Fibroblast of the conjunctiva (primary cell): ENCODE measurements at places on chromosomes 16 and 17.

GRCh38 chr16:56302506-56302905 lies 111.2 kb downstream of the GNAO1 start:
- DNase-seq: no peak

DNA sequence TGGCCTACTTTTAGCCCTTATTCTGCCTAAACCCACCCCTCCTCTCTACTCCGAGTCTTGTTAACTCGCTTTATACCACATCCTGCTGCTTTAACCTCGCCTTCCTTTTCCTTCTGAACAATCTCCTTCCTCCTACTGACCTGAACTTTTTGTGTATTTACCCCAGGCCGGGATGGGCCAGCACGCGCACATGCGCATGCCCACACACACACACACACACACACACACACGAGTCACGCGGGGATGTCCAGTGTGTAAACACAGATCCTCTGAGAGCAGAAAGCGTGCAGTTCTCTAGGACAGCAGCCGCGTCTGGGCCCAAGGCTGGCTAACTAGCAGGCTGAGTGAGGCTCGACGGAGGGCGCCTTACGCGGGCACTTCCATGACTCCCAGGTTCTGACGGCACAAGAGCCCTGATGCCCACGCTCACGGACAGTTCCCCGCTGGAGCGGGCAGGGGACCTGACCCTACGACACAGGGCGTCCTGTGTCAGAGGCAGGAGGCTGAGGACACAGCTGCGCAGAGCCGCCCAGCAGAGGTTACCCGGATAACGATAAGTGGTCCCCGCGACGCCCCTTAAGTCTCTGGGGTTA lies 610 bp downstream of the PIK3R5 start:
- no peak for DNase-seq

DNA sequence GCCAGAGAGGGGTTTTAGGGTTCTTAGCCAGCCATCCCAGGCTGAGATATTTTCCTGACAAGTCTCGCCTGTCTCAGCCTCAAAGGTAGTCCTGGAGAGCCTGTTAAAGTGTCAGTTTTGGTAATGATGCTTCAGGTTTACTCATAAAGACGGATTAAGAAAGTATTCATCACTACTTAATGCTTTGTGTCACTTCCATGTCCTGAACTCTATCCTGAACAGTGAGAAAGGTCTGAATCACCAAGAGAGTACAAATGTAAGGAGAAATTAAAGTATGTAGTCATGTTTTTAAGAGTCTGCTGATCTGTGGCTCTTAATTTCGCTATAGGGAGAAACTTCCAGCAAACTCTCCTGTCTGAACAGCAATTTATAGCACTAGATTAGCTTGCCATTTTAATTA lies 14.0 kb downstream of the RPGRIP1L start:
- DNase-seq: no peak

DNA sequence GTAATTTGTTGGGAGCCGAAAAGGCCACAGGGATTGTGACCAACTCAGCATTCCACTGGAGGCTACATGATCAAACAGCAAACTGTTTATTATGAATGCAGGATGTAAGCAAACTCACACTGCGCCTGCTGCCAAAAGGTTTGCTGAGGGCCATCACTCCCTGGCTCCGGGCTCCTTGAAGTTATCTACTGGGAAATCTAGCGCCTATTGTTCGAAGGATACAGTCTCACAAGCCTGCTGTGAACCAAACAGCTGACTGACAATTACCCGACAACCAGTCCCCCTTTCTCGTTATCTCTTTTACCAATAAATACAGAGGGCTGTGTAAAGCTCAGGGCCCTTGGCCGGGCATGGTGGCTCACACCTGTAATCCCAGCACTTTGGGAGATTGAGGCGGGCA lies 52.5 kb downstream of the BCL7C start:
- no peak for DNase-seq

GRCh38 chr16:75761108-75761507 lies 34.8 kb upstream of the CPHXL start:
- DNase-seq: no peak

DNA sequence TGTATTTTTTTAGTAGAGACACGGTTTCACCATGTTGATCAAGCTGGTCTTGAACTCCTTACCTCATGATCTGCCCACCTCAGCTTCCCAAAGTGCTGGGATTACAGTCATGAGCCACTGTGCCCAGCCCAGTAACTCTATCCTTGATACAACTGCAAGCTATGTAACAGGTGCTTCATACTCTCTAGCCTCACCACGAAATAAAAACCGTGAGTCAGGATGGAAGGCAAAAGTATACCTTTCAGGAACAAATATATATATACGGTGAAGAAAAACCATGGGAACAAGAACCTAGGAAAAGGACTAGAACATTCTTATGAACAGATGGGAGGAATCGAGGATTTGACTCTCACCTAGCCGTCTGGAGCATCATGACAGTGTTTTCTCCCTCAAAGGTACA lies 9.6 kb upstream of the FBF1 start:
- DNase-seq: no peak

GRCh38 chr16:27679899-27680298 lies 130.0 kb downstream of the KATNIP start:
- no peak for DNase-seq

- DNase-seq: no peak
Observed at GRCh38 chr17:70995997-70996396, 826.7 kb downstream of the KCNJ2 start.

DNA sequence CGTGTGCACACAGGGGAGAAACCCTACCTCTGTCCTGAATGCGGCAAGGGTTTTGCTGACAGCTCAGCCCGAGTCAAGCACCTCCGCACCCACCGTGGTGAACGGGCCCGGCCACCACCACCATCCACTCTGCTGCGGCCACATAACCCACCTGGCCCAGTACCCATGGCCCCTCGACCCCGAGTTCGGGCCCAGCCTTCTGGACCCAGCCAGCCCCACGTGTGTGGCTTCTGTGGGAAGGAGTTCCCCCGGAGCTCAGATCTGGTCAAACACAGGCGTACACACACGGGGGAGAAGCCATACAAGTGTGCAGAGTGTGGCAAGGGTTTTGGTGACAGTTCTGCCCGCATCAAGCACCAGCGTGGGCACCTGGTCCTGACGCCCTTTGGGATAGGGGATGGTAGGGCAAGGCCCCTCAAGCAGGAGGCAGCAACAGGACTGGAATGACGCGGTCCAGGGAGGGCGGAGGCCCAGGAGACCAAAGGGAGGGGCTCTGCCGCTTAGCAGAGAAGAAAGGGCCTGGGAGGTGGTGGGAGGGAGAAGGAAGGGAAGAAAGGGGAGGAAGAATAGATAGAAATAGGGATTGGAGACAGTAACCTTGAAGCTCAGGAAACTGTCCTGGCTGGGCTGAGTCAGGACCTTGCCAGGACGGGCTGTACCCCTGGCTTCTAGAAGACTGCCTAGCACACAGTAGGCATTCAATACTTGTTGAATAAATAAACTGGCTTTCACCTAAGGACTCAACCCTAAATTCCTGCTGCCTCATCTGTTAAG lies 3.6 kb downstream of the ZNF48 start:
- no peak for DNase-seq

- no peak for DNase-seq
Observed at GRCh38 chr17:79231766-79232287, 157.2 kb downstream of the ENGASE start.

- no peak for DNase-seq
Observed at GRCh38 chr16:72740347-72740746, 307.6 kb downstream of the ZFHX3 start.

DNA sequence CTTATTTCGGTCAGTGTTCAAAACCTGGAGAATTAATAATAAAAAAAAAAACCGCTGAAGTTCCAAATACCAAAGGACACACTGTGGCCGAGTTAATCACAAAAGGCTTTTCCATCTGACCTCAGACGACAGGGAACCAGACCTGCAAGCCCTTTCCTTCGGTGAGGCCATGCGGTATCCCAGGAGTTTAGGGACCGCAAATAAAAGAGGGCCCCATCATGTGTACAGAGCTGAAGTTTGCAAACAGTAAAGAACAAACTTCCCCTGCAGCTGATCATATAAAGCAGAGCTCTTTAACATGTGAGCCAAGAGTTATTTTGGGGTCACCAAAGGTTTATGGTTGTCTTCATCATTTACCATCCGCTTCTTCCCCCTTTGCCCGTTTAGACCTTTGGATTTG lies 33.0 kb upstream of the FOXJ1 start:
- DNase-seq: no peak

GRCh38 chr16:68548947-68549346 lies 9.9 kb downstream of the ZFP90 start:
- DNase-seq: no peak

DNA sequence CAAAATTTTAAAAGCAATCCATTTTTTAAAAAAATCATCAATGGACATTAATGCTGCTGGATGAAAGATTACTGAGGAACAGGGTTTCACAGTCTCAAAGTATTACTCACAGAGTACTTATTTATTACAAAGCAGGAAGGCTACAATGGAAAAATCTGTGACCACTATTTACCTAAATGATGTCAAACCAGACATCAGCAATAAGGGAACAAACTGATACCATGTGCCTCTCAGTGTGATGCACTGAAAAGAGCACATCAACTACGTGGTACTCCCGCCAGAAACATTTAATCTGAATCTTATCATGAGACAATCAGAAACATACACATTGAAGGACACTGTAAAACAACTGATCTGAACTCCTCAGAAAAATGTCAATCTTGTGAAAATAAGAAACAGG lies 124.2 kb downstream of the PARN start:
- no peak for DNase-seq

DNA sequence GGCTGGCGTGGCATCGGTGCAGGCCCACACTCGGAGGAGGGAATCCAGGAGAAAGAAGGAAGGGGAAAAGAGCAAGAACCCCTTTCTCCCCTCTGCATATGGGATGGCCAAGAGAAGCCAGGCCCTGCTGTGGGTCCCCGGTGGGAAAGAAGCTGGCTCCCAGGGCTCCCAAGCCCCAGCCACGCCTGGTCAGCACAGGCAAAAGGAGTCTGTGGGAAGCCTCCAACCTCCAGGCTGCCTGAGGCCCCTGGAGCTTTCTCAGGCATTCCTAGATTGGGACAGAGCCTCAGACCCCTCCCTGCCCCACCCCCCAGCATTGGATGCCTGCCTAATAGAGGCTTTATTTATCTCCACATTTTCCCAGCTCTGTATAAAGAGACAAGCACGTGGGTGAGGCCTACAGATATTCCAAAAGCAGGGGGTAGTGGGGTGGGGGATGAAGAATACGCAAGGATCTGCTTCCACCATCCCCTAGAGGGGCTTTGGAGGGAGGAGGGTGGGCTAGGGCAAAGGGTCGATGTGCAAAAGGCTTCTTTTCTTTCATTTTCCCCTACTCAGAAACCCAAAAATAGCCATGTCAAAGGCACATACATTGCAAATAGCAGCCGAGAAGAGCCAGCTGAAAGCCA lies 56.4 kb downstream of the MPRIP start:
- DNase-seq: no peak

DNA sequence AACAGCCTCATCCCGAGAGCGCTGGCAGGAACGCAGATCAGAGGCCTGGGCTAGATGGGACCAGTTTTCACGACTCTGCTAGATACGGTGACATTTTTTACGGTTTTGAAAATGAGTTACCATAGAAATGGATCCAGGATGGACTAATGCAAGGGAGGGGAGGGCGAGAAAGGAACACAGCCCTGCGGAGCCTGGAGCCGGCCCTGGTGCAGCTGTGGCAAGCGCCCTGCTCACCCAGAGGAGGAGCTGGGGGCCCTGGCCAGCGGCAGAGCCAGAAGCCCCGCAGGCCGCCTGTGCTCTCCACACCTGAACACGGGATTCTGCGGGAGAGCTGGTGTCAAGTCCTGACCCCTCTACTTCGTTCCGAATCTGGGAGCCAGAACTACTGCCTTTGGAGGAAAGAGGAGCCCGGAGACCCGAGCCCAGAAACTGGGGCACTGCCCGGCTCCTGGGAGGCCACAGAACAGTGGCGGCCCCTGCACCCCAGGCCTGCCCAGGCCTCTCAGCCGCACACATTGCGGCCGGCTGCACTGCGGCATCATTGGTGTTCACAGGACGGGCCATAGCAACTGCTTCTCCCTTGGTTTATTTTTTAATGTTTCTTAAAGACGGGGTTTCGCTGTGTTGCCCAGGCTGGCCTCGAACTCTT lies 88.6 kb upstream of the CHMP6 start:
- DNase-seq: no peak

DNA sequence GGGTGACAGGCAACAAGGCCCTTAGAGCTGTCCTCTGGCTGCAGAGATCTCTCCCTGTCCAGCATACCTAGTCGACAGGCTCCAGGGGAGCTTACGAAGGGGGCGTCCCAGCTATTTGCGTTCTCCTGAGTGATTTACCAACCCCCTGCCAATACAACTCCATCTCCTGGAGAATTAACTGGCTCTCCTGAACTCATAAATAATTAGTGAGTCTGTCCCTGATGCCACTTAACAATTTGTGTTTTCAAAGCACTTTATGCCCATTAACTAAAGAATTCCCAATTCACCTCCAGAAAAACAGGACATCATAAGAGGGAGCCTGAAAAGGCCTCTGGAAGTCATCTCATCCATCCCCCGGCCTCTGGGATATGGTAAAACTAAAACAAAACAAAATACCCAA lies 26.7 kb downstream of the SDK2 start:
- no peak for DNase-seq

DNA sequence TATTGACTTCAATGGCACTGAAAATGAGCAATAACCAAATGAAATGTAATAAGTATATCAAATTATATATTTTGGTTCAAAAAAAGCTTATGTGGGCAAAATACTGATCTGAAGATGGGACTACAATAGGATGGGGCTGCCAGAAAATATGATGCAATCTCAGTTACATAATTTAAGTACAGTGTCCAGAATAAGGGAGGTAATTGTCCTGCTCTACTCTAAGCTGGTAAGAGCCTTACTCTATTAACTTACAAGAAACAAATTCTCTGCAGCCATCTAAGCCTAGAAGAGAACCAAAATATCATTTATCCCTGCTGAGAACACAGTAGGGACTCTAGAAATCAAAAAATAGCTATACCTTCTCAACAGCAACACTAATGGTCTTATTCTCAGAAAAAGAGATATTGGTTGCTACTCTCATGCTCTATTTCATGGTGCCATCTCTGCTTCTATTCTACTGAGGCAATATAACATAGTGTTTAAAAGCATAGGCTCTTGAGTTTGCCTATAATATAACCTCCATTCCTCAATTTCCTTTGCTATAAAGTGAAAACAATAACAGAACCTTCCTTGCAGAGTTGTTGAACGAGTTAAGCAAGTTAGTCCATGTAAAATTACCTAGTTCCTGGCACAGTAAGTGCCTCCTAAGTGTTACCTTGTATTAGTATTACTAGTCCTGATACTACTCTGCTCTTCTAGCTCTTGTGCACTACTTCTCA lies 19.9 kb downstream of the NQO1 start:
- no peak for DNase-seq

DNA sequence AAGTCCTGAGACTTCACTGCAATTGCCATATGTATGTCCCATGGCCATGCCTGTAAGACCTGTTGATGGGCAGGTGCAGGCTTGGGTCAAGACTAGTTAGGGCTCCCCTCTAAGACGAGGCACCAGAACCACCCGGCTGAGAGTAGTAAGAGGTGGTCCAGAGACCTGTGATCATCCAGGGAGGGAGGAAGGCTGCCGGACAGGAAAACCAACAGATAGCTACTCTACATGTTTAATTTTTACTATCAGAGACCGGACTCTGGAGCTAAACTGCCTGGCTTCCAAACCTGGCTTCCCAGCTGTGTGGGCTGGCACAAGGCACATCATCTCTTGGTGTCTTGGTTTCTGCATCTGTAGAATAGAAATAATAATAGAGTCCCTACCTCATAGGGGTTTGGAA lies 73.0 kb downstream of the ERCC4 start:
- no peak for DNase-seq
